ENCODE measurements at places on chromosomes 6 and 20. TPM values are rescaled to one million over a fixed set of nuclear protein-coding genes. Genes with fewer than 3 reads are reported as not detected.

Gene NKX2-4
- not detected for total RNA-seq

- H3K27me3 ChIP-seq: peaks cover 84% of the 10 kb centered on the region
- H3K36me3 ChIP-seq: peaks cover 2% of the 10 kb centered on the region
- peak overlapping the region; percentile 66 for H3K4me3 ChIP-seq
- peaks cover 47% of the 10 kb centered on the region for H3K4me1 ChIP-seq
Measured at GRCh38 chr6:108115598-108116058, 41.1 kb upstream of the OSTM1 start.

- H3K27me3 ChIP-seq: peaks cover 8% of the 10 kb centered on the region
Measured at GRCh38 chr20:2449386-2449785, 21.2 kb downstream of the SNRPB start.

DNA sequence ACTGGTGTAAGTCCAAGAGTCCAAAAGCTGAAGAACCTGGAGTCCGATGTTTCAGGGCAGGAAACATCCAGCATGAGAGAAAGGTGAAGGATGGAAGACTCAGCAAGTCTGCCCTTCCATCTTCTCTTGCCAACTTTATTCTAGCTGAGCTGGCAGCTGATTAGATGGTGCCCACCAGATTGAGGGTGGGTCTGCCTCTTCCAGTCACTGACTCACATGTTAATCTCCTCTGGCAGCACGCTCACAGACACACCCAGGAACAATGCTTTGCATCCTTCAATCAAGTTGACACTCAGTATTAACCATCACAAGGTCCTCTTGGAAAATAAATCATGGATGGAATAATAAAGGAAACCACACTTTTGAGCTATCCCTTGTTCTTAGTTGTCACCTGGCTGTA is 121.2 kb downstream of the MAP3K7 start:
- H3K4me3 ChIP-seq: no peak overlapping the region
- H3K36me3 ChIP-seq: peaks cover 20% of the 10 kb centered on the region
- H3K4me1 ChIP-seq: peaks cover 93% of the 10 kb centered on the region
- peak overlapping the region; percentile 82 for H3K27ac ChIP-seq

Gene GRM1
- total RNA-seq: not detected

DNA sequence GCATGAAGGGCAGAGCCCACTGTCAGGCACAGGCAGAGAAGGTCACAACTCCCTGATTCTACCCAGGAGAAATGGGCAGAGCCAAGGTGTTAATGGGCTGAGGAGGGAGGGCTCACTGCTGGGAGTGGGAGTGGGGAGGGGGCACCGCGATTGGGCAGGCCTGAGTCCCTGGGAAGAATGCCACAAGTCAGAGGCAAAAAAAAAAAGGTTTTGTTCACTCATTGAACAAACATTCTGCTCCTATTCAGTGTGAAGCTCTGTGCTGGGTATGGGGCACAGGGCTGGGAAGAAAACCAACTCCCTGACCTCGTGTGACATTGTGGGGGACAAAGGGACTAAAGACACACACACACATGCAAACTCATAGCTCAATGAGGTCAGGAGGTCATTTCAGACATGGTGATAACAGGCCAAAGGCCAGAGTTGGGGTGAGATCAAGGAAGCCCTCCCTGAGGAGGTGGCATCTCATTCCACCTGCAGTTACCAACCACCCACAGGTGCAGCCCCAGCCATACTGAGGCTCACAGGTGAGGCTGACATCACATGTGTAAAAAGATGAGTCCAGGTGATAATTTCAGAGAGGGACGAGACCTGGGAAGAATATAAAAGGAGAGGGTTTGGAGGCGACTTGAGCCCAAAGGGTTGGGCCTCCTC is 3.2 kb upstream of the PMEPA1 start:
- H3K27ac ChIP-seq: no peak overlapping the region
- no peaks in the 10 kb centered on the region for H3K36me3 ChIP-seq
- H3K27me3 ChIP-seq: peaks cover 37% of the 10 kb centered on the region
- H3K4me1 ChIP-seq: peaks cover 13% of the 10 kb centered on the region
- DNase-seq: no peak

DNA sequence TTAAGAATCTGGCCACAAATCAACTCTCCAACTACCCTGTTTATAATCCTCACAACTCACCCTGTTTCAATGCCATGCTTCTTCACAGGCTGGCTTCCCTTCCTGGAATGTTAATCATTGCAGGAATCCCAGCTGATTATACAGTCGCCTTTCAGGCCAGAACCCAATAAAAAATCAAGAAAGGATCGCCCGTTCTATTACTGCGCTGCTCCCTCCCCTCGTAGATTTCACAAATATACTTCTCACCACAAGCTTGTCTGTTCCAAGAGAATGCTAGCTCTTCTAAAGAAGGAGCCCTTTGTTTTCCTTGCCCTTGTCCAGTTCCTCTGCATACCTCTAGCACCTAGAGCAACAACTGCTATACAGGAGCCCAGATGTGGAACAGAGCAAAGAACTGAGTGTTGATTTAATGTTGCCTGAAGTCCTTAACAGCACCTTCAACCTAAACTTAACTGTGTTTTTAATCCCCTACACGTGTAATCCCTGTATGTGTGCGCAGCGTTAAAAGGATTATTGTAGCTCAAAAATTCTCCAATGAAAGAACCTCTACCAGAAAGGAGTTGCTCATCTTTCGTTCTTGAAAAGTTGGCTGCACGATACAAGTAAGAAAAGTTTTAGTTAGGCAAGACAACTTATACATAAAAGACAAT is 988 bp downstream of the ECHDC1 start:
- H3K4me3 ChIP-seq: no peak overlapping the region
- DNase-seq: no peak
- peaks cover under 1% of the 10 kb centered on the region for H3K36me3 ChIP-seq
- peaks cover 14% of the 10 kb centered on the region for H3K4me1 ChIP-seq
